Body of pancreas (tissue), 4 donors: ENCODE measurements at places on chromosomes 3 and 15. TPM values are rescaled to one million over a fixed set of nuclear protein-coding genes. Genes with fewer than 3 reads are reported as not detected.

The MBD4 gene
- 23.1 TPM for total RNA-seq

The IGDCC3 gene
- total RNA-seq, result not detected

DNA sequence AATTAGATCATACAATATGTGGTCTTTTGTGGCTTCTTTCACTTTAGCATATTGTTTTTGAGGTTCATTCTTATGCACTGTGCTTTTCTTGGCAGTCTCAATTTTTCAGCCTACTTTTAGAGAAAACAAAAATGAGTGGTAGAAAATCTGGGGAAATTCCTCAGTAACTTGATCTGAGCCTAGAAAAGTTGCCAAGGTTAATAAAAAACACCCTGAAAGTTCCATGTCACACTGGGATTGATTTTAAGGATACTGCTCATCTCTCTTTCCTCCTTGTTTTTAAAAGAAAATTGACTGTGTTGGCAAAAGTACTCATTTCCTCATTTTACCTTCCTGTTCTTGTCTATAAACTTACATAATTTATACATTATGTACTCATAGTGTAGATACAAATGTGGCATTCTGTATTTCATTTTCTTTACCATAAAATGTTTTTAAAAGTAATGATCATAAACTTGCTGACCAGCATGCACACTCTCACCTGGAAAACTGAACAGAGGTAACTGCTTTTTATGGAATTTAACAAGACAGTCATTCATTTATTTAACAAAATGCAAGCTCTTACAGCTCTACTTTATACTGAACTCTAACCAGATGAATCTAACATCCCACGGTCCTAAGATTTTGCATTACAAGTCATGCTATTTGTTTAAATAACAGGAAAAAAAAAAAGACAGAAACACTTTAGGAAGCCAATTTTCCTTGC, 28.6 kb upstream of the SH3BP5 start:
- DNase-seq, result no peak

GRCh38 chr3:193052354-193053045, 134.8 kb upstream of the MB21D2 start:
- peak; percentile 2 for DNase-seq

The TFRC gene
- total RNA-seq, result 23.6 TPM

The CYP1A2 gene
- total RNA-seq, result not detected

GRCh38 chr3:36843065-36844051, 79.0 kb upstream of the DCLK3 start:
- DNase-seq, result no peak

The GPR160 gene
- 31.9 TPM for total RNA-seq

GRCh38 chr15:95910643-95911212, 419.8 kb upstream of the NR2F2 start:
- no peak for DNase-seq

DNA sequence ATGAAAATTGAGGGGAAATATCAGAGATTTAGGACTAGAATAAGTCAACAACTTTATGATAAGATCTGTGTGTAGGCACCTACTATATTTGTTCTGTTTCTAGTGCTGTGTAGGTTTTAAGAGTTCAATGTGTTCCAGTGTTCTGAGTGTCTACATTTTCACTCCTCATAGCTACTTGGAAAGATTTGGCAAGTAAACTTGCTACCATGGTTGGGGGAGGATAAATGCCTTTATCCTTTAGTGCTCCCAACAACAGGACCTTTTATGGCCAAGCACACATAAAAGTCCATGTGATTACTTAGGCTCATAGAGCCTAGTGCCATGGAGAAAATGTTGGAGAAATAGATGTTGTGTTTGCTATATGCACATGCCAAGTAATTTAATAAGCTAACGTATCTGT, 64.0 kb downstream of the LYSMD4 start:
- no peak for DNase-seq

- DNase-seq, result peak; percentile 73
These were observed at the start of gene RASA2 for GRCh38 chr3:141486746-141487520. Gene RASA2 (plus strand): TSS chr3:141487027. CDS start chr3:141487084, 57 bp downstream.

GRCh38 chr3:44058868-44059203, 182.8 kb upstream of the TOPAZ1 start:
- no peak for DNase-seq

- DNase-seq, result no peak
These were observed 67.8 kb downstream of the LINGO1 start for GRCh38 chr15:77564938-77565337.

GRCh38 chr15:67048281-67049279, 16.8 kb upstream of the SMAD3 start:
- peak; percentile 91 for DNase-seq

DNA sequence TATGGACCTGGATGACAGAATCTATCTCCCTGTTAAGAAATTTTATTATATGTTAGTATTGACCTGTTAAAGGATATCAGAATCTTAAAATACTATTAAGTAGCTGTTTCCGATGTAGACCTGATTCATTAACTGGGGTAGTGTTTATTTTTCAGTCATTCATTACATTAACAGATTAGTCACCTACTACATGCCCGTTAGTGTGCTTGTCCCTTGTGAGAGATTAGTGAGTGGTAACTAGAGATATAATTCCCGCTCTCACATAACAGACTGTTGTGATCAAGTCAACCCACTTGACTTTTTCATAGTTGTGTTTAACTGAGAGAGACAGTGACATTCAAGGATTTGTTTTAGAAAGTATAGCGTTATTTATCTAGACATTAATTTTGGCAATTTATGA, 166.8 kb downstream of the TCF12 start:
- no peak for DNase-seq

DNA sequence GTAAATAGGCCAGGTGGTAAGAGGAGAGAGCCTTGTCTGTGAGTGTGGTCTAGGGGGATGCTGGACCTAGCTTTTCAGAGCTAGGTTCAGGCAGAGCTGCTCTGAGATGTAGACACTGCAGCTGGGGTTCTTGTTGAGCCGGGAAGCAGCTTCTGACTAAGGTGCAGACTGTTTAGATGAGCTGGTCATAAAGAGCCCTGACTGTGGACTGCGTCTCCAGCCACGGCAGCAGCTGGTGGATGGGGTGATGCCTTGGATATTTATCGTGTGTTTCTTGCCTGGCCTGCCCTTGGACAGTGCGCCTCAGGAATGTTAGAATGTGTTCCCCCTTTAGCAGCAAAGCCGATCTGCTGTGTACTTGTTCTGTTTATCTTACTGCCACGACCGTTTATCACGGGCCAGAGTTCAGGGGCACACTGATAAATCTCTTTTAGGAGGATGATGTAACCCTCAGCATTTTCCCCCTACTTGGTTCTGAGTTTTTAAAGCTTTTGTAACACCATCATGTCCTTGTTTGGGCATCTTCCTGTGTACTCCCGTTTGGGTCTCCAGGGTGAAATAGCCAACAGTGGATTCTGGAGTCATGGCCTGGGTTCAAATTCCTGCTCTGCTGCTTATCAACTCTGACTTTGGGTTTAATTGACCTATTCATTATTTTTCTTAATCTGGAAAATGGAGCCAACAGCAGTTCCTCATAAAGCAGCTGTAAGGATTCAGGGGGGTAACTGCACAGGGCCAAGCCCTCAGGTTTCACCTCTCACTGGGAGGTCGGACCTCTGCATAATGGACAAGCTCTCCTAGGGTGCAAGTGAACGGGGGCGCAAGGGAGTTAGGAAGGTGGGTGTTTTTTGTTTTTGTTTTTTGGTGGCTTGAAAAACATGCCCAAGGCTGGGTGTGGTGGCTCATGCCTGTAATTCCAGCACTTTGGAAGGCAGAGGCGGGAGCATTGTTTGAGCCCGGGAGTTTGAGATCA, 51.4 kb downstream of the FLNB start:
- DNase-seq, result peak; percentile 54

DNA sequence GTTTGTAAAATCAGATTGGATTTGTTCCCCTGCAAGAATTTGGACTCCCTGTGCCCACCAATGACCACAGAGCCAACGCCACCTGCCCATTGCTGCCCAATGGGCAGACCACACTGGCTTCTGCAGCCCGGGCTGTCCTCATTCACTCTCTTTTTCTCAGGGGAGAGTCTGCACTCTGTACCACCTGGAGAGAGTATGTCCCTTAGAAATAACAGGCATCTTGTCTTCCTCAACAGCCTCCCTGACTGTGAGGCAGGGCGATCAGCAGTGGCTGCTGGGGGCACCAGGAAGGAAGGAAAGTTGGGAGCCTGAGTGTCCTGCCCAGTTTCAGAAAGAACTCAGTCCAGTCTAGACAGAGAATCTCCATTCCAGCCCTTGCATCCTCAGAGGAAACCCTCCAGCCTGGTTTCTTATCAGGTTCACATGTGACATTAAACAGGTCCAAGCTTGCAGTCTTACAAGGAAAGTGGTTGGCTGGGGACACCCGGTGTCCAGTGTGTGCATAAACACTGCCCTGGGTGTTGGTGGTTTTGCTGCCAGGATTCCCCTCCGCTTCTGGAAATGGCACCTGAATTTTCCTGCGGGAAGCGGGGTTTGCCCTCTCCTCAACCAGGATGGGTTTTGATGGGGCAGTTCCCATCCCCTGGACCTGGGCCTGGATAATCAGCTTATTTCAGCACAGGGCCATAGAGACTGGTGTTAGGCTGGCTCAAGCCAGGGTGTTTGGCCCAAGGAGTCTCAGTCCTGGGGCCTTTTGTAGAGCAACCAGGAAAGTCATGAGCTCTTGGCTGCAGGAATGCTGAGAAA, 37.2 kb downstream of the SSUH2 start:
- peak; percentile 69 for DNase-seq

The TLR9 gene
- total RNA-seq, result not detected

The HLTF gene
- total RNA-seq, result 15.3 TPM

DNA sequence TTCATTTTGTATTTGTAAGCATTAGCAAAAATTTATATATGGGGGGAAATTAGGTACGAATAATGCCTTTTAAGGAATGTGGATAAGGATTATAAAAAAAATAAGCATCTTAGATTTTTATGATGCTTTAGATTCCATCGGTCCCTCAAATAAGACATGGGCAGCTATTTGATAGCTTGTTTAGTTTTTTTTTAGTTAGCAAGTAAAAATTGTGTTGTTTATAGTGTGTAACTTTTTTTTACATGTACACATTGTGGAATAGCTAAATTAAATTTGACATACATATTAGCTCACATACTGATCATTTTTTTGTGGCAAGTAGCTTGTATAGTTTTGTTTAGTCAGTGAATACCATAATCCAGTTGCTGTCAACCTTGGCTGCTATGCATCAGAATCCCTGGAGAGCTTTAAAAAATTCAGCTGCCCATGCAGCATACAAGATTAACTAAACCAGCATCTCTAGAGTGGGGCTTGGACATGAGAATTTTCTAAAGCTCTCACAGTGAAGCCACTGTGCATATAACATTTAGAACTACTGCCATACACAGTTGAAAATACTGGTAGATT, 53.9 kb downstream of the TMOD3 start:
- DNase-seq, result no peak

The ST8SIA2 gene
- total RNA-seq, result not detected

DNA sequence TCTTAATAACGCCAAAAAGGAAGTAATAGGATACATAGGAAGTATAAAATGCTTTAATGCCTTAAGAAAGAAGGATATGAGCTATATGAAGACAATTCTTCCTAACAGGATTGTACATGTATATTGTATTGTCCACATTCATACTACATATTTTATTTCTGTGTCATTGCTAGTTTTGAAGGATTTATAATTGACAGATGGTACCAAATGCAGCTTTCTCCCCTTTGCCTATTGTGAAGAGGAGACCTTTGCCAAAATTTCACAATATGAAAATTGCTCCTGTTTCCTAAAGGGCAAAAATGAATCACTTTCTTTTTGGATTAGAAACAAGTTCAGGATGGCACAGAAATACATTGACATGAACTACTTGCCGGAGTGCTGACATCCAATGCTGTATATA, 34.8 kb upstream of the EOMES start:
- no peak for DNase-seq

The UBA5 gene
- 99.2 TPM for total RNA-seq

GRCh38 chr15:65076486-65077290, at the start of gene KBTBD13:
Gene KBTBD13 (plus strand): TSS chr15:65076746. CDS start chr15:65076816, 70 bp downstream.
- no peak for DNase-seq

DNA sequence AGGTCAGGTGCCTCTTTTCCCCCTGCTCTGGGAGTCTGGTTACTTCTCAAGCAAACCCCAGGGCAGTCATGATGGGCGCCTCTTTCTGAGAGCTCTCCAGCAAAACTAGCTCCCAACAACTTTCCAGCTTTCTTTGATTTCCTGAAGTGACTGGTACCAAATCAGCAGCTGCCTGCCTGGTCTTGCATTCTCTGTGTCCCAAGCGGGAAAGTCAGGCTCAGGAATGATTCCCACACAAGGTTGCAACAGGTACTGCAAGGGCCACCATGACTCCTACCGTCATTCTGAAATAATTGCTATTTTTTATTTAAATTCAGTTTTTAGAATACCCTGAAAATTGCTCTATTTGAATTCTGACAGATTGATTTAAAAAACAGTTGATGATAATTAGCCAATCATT, 658.7 kb downstream of the SQOR start:
- no peak for DNase-seq

The TMEM207 gene
- not detected for total RNA-seq

The SKOR1 gene
- 0.78 TPM for total RNA-seq

DNA sequence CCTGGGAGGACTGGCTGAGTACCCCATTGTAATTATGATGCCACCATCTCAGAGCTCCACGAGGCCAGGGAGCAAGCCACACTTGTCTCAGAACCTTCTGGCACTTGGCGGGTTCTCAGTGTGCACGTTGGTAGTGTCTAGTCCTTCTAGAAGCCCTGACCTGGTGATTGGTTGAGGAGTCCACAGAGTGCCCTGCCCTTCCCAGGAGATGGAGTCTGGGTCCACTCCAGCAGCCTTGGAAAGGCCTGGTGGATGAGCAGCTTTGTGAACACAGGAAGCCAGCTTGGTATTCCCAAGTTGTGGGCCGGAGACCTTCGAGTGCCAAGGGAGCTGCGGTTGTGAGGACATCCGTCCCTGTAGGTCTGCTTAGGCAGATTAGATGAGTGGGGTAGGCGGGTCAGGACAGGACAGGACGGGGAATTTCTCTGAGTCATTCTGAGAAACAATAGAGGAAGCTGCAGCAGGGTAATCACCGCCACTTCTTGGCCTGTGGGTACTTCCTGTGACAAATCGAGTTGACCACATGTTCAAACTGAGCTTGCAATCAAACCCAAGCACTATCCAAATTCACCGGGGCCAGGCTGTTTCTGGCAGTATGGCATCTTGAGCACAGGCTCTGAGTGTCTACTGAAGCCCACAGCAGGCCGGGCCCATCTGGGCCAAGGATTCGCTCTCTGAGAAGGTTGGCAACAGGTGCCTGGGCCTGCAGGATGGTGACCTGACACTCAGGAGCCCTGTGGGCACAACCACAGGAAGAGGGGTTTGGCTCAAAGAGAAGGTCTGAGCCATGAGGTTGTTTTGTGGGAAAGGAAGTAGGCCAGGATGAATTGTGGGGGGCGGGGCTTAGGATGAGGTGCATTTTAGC, 71.5 kb upstream of the PLXNA1 start:
- DNase-seq, result peak; percentile 68

The ACKR2 gene
- 3.4 TPM for total RNA-seq

The DNASE1L3 gene
- total RNA-seq, result 2.1 TPM
